ENCODE measurements at places on chromosomes 7 and 10.
A peak's percentile ranks its signal among the peaks of the same experiment; 100 is the strongest.

DNA sequence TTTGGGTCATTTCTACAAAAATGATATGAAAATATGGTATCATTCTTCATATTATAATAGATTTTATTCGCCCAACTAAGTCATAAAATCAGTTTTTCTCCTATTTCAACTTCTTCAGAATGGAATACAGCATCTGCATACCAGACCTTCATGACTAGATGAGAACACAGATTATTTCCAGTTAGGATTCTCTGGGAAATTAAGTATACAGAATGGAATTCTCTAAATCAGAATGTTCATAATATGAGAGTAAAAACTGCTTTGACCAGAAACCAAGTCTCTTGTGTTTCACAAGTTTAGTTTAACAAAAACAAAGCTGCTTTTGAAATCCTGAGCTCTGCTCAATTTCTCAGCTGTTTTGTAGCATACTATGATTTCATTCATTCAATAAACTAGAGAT is 160.3 kb upstream of the SEMA3A start:
- no peak for ATAC-seq

GRCh38 chr10:119079599-119080520 is 757 bp downstream of the EIF3A start:
- ATAC-seq: peak; percentile 61

GRCh38 chr10:30834153-30834552 is 197.5 kb downstream of the ZNF438 start:
- ATAC-seq: no peak

- no peak for ATAC-seq
Measured at GRCh38 chr7:50826371-50827172, 43.9 kb upstream of the GRB10 start.

DNA sequence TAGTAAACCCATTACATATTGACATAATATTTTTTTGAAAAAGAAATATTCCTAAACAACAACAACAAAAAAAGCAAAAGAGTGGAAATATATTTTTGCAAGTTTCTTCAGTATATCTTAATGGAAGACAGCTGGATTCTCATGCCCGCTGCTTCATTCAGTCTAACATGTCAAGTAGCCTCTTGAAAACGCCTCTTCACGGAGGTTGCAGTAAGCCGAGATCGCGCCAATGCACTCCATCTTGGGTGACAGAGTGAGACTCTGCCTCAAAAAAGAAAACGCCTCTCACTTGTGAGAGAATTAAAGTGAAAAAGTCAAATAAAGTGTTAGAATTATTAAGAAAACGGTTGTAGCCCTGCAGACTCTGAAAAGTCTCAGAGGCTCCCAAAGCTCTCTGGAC is 1.3 kb downstream of the CUTC start:
- no peak for ATAC-seq

GRCh38 chr7:22485189-22485588 is 14.8 kb downstream of the STEAP1B start:
- no peak for ATAC-seq

DNA sequence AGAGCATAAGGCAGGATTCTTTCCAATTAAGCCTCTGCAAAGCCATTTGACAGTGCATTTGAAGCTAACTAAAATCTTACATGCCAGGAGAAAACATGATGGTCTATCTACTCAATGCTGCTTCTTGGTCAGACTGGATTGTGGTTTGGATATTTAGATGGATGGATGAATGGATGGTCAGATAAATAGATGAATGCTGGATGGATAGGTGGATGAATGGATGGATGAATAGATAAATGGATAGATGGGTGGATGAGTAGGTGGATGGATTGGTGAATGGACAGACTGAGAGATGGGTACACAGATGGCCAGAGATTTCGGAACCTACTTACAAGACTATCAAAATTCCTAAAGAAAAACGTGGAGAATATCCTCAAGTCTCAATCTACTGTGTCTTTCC is 127.6 kb downstream of the SFMBT2 start:
- ATAC-seq: no peak

DNA sequence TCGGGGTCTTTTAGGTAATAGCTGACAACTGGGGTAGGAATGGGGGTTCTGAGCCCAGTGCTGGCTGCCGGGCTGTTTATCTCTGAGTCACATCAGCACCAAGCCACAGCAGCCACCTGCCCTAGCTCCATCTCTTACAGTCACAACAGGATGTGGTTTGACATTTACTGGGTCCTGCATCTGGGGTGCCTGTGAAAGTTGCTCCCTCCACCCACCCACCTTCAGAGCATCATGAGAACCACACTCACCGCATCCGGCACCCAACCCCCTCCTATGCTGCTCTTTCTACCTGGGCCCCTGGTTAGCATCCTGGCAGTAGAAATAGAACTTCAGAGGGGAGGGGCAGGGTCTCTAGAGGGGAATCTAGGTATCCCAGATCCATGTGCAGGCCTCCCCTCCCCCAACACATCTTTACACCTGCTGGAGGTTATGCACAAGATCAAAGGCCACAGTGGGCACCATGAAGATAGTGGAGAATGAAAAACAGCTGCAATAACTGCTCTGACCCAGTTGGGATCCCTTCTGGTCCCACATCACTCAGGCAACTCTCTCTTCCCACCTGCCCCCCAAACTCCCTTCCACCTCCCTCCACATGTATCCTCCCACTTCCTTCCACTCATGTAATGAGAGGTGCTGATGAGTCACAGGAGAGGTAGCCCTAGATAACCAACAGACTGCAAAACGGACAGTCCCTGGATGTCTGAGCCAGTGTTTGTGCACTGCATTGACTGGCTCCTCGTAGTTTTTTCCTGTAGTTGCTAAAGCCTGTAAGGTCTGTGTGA is 38.2 kb downstream of the PRSS2 start:
- peak; percentile 79 for ATAC-seq

- no peak for ATAC-seq
Measured at GRCh38 chr7:91165846-91166230, 98.4 kb upstream of the FZD1 start.

DNA sequence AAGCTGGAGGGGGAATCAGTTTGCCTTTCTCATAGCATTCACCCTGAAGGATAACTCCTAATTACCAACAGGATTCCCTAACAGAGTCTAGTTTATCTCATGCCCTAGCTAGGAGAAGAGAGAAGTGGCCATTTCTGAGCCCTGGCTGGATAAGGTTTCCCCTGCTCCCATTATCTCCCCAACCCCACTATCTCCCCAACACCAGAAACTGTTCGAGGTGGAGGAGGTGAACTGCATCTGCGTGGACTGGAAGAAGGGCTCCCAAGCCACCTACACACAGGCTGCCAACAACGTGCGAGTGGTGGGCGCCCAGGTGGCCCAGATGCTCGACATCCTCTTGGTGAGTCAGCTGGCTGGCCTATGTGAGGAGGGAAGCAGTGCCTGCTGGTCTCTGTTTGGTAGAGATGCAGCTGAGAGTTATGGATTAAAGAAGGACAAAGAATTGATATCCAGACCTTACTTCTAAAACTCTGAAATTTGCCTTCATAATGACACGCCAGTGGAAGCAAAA is 3.8 kb downstream of the PNLIPRP1 start:
- no peak for ATAC-seq

DNA sequence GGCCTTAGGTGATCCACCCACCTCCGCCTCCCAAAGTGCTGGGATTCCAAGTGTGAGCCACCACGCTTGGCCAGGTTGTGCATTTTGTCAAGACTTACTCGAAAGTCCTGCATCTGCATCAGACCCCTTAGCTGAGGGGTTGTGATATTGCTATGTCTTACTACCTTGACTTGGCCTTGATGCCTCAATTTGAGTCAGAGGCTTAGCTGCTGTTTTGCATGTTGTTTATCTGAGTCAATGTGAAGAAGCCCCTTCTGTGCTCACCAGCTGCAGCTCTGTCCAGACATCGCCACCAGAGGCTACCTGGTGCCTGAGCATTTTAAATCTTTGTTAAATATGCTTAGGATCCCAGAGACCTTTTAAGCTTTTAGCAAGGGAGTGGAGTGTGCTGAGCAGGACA is 18.1 kb downstream of the UBE2D4 start:
- ATAC-seq: no peak

DNA sequence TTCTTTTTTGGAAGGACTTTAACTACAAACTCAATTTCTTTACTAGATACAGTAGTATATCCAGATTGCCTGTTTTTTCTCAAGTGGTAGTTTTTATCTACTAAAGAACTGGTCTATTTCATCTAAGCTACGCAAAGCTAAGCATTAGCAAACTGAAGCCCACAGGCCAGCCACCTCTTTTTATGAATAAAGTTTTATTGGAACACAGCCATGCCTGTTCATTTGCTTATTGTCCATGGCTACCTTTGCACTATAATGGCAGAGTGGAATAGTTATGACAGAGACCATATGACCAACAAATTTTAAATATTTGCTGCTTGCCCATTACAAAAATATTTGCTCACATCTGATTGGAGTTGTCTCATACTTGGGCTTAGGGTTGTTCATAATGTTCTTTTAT is 168.7 kb downstream of the CAMK1D start:
- ATAC-seq: no peak

GRCh38 chr10:14017467-14017866 is 313.3 kb downstream of the FRMD4A start:
- no peak for ATAC-seq

DNA sequence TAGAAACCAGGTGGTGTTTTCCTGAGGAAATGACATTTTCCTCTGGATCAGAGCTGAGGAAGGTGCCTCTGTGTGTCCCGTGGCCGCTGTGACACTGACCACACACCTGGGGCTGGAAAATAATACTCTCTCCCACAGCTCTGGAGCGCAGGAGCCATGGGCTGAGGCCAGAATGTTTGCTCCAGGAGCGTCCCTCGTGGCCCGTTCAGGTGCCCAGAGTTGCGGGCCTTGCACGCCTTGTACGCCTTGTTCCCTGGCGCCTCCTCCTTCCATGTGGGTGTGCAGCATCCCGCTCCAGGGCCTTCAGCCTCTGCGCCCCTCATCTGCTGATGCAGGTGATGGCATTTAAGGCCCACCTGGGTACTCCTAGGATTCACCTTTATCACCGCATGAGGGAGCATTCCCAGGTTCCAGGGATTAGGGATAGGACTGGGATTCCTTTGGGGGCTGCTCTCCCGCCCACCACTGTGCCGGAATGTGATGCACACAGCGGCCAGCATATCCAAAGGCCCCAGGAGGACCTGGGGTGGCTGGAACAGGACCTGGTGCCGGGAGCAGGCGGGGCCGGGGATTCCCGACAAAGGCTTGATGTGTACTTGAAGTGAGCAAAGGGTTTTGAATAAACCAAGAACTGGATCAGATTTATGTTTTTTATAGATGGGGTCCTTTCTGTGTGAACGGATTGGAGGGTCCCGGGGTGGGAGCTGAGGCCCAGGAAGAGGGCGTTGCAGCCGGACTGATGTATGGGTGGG is 44.0 kb downstream of the PITRM1 start:
- ATAC-seq: no peak

- no peak for ATAC-seq
Measured at GRCh38 chr7:31051598-31052486, at the start of gene ADCYAP1R1. Gene ADCYAP1R1 (plus strand): TSS chr7:31052308. CDS start chr7:31063265, 10,957 bp downstream.

GRCh38 chr7:151743481-151743983 is 133.4 kb downstream of the PRKAG2 start:
- no peak for ATAC-seq

DNA sequence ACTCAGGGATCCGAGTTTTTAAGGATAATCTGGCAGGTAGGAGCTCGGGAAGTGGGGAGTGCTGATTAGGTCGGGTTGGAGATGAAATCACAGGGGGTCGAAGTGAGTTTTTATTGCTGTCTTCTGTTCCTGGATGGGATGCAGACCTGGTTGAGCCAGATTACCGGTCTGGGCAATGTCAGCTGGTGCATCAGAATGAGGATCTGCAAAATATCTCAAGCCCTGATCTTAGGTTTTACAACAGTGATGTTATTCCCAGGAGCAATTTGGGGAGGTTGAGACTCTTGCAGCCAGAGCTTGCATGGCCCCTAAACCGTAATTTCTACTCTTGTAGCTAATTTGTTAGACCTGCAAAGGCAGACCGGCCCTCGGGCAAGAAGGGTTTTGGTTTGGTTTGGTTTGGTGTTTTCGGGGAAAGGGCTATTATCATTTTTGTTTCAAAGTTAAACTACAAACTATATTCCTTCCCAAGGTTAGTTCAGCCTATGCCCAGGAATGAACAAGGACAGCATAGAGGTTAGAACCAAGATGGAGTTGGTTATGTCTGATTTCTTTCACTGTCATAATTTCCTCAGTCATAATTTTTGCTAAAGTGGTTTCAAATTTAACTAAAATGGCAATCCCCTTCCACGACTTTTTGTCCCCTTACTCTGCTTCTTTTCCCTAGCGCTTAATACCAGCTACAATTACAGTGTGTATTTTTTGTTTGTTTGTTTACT is 20.6 kb upstream of the PIK3CG start:
- no peak for ATAC-seq

DNA sequence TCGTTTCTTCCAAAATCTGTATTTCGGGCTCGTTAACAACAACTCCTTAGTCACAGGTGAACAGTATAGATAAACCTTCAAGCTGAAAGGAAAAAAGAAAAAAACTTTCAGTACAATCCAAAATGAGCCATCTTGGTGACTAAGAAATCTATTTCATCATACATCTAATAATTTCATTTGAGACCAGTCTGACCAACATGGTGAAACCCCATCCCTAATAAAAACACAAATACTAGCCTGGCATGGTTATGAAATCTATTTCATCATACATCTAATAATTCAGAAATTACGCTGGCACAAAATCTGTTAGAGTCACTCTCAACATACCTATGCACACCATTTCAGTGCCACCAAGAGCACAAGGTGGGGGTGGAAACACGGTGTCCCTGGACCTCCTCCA is 8.8 kb downstream of the DCLRE1C start:
- ATAC-seq: no peak

GRCh38 chr7:136138991-136139390 is 161.8 kb upstream of the MTPN start:
- ATAC-seq: no peak

DNA sequence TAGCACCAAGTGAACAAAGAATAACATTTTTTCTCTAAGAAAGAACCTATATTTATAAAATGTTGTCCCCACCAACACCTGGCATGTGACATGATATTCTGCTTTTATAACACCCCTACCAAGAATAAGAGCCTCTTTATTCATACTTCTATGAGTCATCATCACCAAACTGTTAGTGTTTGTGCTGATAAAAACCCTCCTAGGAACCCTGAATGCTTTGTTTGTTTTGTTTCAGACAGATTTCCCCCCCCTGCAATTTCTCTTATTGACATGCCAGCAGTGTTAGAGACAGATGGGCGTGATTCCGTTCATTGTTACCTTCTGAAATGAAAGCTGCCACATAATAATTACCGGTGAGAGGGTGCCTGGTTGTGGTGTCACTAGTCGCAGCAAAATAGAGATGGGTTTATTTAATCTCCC is 651.1 kb downstream of the SORCS1 start:
- no peak for ATAC-seq

Data from activated CD4-positive, CD25-positive, alpha-beta regulatory T cell treated with anti-CD3 and anti-CD28 coated beads, Interleukin-2, amount 50 U/mL, for 24 hours (primary cell).